ENCODE measurements at places on chromosomes 6 and 20. TPM values are rescaled to one million over a fixed set of nuclear protein-coding genes. Genes with fewer than 3 reads are reported as not detected.

GRCh38 chr20:58710481-58711265 is 18.1 kb downstream of the NPEPL1 start:
- no peak for DNase-seq

GRCh38 chr20:9156529-9157280 is 87.8 kb downstream of the PLCB4 start:
- DNase-seq = peak; percentile 22

Gene PI3
- total RNA-seq = not detected

GRCh38 chr20:8360035-8360434 is 228.0 kb downstream of the PLCB1 start:
- no peak for DNase-seq

- DNase-seq = peak; percentile 42
Measured at GRCh38 chr6:85113934-85114580, 335.8 kb upstream of the NT5E start.

Gene NFATC2
- 3.4 TPM for total RNA-seq

GRCh38 chr6:79466207-79466834 is 70.9 kb downstream of the LCA5 start:
- peak; percentile 45 for DNase-seq
